ENCODE measurements at places on chromosomes 1 and 21.
A peak's percentile ranks its signal among the peaks of the same experiment; 100 is the strongest.

- no peak for DNase-seq
Measured at GRCh38 chr1:184956999-184957700, 17.2 kb downstream of the NIBAN1 start.

DNA sequence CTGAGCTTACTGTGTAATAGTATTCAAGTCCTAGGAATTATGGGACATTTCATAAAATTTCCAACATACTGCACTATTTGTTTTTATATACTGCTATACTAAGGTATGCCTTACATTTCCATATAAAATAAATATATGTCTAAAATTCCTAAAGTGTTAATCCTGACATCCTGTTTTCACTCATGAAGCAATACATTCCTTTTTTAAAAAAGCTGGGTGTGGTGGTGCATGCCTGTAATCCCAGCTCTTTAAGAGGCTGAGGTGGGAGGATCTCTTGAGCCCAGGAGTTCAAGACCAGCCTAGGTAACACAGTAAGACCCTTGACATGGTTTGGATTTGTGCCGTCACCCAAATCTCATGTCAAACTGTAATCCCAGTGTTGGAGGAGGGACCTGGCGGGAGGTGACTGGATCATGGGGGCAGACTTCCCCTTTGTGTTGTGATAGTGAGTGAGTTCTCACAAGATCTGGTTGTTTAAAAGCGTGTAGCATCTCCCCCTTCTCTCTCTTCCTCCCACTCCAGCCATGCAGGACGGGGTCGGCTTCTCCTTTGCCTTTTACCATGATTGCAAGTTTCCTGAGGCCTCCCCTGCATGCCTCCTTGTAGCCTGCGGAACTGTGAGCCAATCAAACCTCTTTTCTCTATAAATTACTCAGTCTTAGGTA, 5.8 kb downstream of the CDC42BPA start:
- DNase-seq: no peak

GRCh38 chr1:214236477-214236876, 44.5 kb upstream of the SMYD2 start:
- DNase-seq: no peak

DNA sequence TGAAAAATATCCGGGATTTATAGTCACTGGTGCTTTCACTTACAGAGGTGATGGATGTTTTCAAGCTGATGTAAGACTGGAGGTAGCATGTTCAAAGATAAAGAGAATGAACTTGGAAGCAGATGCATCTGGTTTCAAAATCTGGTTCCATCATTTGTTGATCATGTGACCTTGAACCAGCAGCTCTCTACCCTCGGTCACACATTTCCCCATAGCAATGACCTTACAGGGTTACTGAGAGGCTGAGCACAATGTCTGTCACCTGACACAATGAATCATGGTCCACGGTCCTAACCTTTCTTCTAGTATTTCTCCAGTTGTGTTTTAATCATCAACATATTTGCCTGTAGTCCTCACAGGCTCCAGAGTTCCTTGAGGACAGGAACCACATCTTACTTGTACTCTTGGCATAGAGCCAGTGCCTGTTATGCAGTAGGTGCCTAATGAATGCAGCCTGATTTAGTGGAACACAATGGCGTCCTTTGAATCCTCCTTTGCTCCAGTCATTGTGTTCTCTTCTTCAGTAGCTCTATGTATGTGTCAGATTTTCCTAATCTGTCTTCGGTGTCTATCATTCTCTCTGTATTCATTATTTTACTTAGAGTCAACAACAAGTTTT, 667.3 kb downstream of the PTPRU start:
- DNase-seq: no peak

DNA sequence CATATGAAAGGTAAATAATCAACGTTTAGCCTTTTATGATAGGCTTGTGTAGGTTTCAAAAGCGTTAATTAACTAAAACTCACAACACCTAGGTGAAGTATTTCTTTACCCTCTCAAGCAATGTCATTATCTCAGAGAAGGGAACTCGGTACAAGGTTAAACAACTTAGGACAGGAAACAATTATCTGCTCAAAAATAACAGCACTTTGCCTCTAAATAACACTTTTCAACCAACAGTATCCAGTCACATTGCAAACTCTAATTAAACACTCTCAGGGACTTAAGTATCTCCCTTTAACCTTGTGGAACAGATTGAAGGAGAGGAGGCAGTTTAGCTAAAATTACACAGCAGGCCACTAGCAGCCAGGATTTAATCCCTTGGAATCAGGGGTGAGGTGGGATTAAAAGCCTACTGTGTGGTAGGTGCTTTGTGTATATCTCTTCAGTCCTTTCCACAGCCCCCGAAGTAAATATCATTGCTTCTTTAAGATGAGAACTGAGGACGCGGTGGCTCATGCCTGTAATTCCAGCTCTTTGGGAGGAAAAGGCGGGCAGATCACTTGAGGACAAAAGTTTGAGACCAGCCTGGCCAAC, 5.2 kb upstream of the AKNAD1 start:
- DNase-seq: no peak

GRCh38 chr1:26164036-26164860, 4.5 kb downstream of the C1orf232 start:
- no peak for DNase-seq

DNA sequence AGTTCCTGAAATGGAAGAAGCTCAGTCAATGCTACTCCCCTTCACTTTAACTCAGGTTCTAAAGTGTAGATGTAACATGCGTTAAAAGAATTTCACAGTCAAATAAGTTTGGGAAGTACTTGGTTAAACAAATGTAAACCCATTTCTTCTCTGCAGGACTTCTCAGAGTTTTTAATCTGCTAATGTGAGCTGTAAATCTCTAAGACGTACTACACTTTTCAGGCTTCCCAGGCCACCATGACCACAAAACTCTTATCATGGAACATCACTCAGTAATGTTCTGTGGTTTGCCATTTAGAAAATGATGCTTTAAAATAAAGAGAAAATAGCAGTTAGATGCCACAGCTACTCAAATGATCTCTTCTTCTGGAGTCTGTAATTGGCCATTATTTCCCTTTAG, 104.3 kb downstream of the HHIPL2 start:
- DNase-seq: no peak

GRCh38 chr21:39084073-39084472, 99.2 kb downstream of the PSMG1 start:
- DNase-seq: no peak

- DNase-seq: no peak
Measured at GRCh38 chr1:48547561-48548220, 75.7 kb upstream of the SPATA6 start.

- no peak for DNase-seq
Measured at GRCh38 chr1:247322442-247322841, 9.2 kb downstream of the ZNF496 start.

DNA sequence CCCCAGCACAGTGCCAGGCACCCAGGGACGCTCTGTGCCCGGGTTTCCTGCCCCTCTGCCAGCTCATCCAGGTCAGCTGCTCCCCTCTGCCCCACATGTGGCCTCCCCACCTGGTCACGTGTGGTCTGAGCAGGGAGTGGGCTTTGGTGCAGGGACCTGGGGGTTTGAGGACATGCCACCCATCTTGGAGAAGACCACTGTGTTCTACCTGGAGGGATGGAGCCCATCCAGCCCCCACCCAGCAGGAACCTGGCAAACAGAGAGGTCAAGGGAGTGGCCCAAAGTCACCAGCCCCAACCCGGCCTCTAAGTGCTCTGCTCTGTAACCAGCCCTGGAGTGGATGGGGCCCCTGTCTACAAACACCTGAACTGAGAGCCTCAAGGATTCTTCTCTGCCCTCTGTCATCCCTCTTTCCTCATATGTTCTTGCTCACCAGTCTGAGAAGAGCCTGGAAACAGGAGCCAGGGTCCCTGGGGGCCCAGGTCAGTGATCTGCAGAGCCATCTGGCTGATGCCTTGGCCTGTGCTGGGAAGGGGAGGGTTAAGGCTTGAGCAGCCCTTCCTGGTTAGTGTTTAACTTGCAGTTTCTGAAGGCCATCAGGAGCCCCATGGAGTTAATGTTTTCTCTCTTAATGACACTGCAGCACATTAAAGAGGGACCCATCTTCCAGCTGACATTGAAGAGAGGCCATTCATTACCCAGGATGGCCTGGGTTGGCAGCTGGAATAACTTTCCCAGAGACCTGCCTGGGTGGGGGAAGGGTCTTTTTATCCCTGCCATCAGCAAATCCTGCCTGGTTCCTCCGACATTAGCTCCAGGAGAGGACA, 235.4 kb downstream of the PTPRU start:
- no peak for DNase-seq

DNA sequence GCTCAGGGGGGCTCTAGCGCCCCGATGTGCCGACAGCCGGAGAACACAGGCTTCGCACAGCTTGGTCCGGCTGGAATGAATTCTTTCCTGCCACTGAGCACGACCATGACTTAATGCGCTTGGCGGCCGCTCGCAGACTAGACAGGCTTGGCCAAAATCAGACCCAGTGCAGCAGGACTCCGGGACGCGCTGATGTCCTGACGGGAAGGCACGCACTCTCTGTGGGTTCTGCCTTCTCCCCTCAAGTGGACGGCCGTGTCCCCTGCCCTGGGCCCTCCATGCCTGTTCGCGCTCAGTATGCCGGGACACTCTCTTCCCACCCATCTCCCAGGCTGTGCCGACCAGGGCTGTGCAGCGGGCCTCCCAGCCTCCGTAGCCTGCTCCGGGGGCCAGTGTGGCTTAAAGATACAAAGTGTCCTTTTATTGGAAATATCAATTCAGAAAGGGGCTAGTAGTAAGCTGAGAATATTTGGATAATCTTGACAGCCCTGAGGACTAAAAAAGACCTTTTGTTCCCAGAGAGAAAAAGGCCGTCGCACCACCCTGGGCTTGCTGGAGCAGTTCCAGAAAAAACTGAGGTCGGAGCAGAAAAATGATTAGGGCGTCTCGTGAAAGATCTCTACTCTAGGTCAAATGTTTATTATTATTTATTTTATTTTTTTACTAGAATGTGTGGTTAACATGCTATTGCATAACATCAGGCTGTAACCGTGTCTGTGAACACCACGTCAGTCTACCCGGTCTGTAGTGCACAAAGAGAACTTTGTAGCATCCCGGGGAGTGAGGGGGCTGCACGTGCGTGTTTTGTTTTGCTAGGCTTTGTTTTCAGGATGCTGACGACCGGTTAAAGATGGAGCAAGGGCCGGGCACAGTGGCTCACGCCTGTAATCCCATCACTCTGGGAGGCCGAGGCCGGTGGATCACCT, 88.1 kb upstream of the ARHGEF16 start:
- no peak for DNase-seq

GRCh38 chr1:24253571-24253970, 65.6 kb upstream of the GRHL3 start:
- no peak for DNase-seq

DNA sequence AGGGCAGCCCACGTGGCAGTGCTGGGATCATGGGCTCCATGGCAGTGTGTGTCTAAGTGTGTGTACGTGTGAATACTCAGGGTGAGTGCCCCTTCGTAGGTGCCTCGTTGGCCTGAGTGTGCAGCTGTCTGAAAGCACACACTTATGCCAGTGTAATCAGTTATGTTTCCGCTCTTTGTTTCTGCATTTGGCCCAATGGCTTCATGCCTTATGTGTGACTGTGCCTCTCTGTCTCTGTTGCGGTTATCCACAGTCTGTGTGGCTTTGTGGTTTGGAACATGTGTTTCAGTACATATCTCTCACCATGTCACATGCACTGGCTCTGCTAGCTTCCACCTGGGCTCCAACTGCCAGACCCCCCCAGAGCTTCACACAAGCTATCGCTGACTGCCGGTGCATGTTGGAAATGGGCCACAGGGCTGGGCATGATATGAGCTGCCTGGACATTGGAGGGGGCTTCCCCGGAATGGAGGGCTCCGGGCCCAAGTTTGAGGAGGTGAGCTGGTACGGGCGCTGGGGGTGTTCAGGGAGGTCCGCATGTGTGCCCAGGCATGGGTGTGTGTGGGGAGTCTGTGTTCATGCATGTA, 70.3 kb upstream of the TINAGL1 start:
- DNase-seq: no peak

DNA sequence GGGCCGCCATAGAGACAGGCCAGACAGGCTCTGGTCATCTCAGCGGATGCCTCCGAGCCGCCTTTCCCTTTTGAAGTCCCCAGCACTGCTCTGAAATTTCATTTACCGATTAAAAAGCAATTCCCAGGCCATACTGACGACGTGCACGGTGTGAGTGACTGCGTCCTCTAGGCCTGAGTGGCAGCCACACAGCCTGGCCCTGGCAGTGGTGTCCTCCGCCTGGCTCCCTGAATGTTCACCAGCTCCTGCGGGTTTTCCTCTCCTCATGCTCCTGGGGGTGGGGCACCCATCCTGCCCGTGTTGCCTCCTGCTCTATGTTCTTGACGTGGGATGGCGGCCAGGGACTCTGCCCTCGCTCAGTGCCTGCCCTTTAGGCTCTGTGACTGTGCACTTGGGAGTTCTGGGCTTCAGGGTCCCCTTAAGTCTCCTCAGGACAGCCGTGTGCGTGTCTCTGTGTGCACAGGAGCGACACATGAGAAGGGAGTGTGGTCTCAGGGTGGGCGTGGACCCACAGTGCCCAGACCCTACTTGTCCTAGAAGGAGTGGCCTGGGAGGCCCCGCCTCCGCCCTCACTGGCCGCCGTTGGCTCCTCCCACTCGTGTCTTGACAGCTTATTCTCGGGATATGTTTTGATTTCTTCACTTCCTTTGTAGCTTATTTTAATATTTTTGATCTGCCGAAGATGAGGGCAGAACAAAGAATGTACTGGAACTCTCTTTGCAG, 3.6 kb downstream of the SKI start:
- DNase-seq: peak; percentile 71

GRCh38 chr1:62384276-62385005, 52.4 kb upstream of the USP1 start:
- DNase-seq: peak; percentile 35

DNA sequence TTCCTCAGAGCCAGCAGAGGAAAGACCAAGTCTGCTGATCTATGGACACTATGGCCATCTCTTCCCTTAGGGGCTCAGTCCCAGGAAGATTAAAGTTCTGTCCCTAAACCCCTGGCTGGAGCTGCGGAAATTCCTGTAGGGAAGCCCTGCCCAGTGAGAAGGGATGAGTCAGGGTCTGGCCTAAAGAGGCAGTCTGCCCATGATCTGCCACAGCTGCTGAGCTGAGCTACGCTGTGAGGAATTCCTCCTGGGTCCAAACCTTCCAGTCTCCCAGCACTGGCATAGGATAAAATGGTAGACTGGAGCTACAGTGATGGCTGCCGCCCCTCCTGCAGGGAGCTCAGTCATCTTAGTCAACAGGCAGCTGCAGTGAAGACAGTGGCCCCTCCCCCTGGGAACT, 213.7 kb downstream of the BRINP2 start:
- peak; percentile 71 for DNase-seq

DNA sequence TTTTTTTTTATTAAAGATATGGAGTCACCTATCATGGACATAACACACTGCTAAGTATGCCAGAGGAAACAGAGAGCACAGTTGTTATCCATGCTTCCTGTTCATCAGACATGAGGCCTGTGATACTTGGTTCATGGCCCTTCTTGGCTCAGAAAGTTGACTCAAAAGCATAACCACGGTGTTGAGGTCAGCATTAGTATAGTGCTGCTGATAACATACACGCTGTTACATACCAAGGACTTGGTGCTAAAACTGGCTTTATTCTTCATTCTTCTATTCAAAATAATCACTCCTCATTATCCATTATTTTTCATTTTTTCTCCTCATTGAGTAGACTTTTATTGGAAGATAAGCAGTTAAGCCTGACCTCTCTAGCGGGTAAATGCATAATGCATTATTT, 464.1 kb downstream of the ADGRL2 start:
- no peak for DNase-seq

- DNase-seq: no peak
Measured at GRCh38 chr1:3578906-3579305, 32.4 kb downstream of the MEGF6 start.

All from foreskin keratinocyte (primary cell).